ENCODE measurements at places on chromosomes 5 and 9. TPM values are rescaled to one million over a fixed set of nuclear protein-coding genes. Genes with fewer than 3 reads are reported as not detected.
A peak's percentile ranks its signal among the peaks of the same experiment; 100 is the strongest.

GRCh38 chr5:389891-390622 lies 52.9 kb upstream of the EXOC3 start:
- DNase-seq, result peak; percentile 42

DNA sequence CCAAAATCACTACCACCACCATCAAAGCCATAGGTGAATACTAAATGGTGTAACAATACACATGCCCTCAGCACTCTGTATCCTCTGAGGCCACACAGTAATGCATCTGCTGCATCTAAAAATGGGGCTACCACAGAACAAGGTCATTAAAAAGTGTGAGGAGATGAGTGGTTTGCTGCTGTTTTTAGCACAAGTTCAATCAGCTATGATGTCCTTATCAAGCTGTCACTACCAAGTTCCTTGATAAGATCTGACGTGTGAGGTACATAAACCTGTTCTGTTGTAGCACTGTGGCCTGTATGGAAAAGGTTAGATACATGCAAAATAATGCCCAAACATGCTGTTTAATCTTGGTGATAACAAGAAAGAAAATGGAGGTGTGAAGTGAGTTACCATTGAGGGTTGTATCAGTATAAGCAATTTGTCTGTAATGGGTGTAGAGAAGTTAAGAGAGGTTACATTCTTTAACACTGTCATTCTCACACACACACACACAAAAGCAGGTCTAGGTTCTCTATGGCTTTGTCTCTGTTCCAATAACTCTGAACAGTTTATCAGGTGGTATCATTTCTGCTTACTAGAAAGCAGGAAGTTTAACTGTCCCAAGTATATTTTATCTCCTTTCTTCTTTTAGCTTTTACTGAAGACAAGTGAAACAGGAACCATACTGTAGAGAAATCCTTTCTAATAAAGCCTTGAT lies 252.9 kb downstream of the CWC27 start:
- DNase-seq, result no peak

- DNase-seq, result no peak
Measured at GRCh38 chr9:82722561-82722960, 340.4 kb downstream of the RASEF start.

DNA sequence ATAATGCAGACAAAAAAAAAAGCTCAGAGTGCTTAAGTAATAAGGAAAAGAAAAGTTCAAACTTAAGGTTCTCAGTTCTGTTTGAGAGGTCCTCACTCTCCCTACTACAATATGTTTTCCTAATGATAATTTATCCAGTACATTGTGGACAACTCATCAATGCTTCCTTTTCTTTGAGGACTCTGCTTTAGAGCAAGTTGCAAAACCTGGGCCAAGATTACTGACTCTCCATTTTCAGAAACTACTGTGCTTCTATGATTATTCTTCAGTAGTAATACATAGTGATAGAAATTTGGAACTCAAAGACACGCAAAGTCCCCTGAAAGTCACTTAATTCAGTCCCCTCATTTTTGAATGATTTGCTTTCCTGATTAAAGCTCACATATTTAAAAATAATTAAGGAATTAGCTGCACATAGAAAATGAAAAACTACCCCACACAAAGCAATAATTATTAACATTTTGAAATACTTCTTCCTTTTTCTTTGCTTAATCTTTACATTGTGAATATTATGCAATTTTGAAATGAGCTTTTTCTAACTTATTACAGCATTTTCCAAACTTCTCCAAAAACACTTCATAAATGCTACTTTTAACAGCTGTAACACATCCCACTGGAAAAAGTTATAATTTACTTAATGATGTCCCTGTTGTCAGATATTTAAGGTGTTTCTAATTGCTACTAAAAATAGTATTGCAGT lies 11.2 kb downstream of the CDKN2A start:
- DNase-seq, result no peak

DNA sequence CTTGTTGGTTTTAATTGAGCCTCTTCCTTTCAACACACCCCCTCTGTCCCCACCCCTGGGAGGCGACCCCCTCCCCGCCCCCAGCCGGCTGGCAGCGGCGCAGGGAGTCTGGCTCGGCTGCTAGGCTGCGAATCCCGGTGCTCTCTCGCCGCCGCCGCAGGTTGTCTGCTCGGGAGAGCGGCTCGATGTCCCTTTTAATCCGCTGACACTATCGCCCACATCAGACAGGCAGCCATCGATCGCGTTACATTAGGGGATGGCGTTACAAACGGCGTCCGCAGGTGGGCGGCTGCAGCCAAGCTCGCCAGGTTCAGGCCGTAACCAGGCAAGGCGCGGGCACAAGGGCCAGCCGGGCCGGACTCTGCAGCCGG lies 1.3 kb downstream of the NR2F1-AS1 start:
- DNase-seq, result no peak

- DNase-seq, result no peak
Measured at GRCh38 chr5:1666812-1667588, 132.6 kb downstream of the MRPL36 start.

DNA sequence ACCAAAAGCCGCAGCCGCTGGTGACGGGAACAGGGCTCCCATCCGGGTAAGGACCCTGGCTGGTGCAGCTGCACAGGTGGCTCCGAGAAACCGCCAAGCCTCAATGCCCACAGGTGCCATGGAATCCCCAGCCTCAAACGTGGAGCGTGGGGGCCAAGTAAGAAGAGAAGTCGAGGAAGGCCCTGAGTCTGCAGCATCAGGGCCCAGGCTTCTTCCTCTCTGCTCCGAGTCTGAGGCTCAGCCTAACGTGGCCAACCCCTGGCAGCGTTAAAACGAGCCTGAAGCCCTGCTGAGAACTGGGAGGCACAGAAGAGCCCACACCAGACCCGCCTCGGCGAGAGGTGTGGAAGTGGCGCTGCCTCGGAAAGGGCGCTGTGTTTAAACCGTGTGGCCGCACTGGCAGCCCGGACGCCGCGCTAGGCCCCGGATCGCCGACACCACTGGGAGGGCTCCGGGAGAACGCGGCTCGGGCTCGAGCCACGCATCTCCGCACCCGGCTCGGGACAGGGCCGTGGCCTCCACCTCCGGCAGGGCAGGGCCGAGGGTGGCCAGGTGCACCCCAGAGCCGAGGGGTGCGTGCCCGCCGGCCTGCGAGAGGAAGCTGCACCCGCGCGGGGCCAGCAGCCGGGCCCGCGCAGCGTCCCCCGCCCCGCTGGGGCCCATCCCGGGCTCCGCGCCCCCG lies 730 bp downstream of the ZMYND19 start:
- no peak for DNase-seq

DNA sequence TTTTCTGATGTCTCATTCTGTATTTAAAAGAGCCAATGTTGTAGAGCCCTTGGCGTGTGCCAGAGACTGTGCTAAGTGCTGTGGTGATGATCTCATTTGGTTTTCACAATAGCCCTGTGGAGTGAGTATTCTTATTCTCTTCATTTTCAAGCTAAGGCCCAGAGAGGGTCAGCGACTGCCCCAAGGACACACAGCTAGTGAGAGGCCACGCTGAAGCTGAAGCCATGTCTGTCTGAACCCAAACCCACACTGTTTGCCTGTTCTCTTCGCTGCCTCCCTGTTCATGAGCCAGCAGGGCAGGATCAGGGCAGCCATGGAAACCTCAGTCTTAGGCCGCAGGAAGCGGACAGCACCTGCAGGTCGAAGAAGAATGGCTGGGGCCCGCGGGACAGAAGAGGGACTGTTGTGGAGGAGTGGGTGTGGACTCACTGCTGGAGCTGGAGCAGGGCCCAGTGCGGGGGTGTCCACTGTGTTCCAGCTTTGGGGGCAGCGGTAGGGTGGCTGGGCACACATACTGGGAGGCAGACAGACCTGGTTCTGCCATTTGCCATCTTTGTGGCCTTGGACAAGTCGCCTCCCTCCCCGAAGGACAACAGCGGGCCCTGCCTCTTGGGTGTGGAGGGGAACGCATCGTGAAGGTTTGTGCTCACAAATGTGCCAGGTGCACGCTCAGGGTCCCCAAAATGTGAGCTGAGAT lies 257.9 kb upstream of the MVB12B start:
- DNase-seq, result no peak

DNA sequence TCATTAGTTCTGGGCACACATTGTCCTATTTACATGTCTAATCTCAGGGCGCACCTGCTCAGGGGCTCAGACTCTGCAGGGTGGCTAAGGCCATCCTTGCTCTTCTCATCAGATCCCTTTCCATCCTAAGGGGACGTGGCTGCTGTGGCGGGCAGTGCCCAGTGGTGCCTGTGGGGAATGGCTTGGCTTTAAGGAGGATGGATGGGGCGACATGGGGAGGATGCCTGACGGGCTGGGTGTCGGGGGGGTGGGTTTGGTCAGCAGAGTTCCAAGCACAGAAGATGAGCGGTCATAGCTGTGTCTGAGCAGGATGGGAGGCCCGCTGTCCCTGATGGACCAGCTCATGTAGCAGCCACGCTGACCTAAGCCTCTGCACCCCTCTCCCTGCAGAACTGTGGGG lies 40.9 kb upstream of the SUSD3 start:
- DNase-seq, result no peak

DNA sequence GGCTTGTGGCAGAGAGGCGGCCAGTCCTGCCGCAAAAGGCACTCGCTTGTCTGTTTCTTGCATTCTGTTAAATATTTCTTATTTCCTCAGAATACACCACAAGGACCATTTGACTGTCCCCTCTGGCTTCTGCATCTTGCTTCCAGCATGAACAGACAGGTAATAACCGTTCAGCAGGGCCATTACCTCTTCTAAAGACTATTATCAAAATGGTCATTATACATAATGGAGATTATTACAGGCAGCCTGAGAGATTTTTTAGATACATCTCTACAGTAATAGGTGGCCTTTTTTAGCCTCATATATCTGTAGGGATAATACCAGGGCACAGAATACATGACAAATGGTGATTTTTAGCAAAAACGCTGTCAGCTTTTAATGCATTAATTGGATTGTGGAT lies 382.0 kb downstream of the PSAT1 start:
- DNase-seq, result no peak

GRCh38 chr5:107574287-107574686 lies 96.5 kb downstream of the EFNA5 start:
- no peak for DNase-seq

GRCh38 chr5:81065492-81065891 lies 105.3 kb downstream of the RASGRF2 start:
- no peak for DNase-seq

DNA sequence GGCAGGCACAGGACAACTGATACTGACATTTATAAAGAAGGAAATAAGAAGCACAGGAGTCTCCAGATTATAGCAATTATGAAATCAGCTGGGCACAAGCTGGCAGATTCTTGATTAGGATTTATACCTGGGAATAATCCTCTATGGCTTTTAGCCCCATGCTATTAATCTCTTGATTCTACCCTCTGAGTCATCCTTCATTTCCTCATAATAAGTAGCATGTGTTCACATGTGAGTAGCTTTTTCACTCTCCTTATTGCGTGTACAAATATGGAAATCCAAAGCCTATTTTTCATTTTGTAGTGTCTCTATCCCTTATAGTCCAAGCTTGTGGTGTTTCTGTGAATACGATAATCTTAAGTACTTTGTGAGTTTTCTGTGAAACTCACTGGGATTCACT lies 185.0 kb upstream of the PRLR start:
- no peak for DNase-seq

GRCh38 chr5:179272326-179273072 lies 72.8 kb downstream of the ADAMTS2 start:
- DNase-seq, result no peak

DNA sequence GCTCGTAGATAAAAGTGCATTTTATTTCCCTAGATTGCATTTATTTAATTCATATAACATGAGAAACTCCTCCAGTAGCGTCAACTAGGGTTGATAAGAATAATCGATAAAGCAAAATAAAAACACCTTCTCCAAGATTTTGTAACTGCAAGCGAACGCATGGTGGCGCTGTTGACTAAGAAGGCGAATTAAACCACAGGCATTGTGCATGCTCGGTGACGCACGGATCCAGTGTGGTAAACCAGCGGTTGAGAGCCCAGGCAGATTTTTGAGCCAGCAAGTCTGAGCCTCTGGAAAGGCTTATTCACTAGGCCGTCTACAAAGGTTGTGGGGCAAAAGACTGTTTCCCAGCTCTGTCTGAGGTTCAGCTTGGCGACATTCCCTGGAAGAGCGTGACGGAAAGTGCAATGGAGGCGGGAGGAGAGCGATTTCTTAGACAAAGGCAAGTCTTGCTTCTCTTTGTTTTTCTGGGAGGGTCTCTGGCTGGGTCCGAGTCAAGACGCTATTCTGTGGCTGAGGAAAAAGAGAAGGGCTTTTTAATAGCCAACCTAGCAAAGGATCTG lies at the start of gene PCDHB3:
TSS of gene PCDHB3 (plus strand) at position 231 of the 563 bp plus-strand sequence. CDS start at position 408, 177 bp downstream.
- no peak for DNase-seq

CCNB1 gene
- total RNA-seq, result 262 TPM

PKN3 gene
- 14.0 TPM for total RNA-seq

CATSPER3 gene
- 0.51 TPM for total RNA-seq

NEURL1B gene
- 0.23 TPM for total RNA-seq

ARL14EPL gene
- total RNA-seq, result not detected

PCDHA6 gene
- total RNA-seq, result not detected

HTR4 gene
- not detected for total RNA-seq

NR4A3 gene
- total RNA-seq, result 19.2 TPM

Measured in activated naive CD4-positive, alpha-beta T cell treated with anti-CD3 and anti-CD28 coated beads, Interleukin-2, amount 50 U/mL, for 72 hours (primary cell).